Brain (organoid and tissue), 16 donors: ENCODE measurements at places on chromosomes 1 and 21. TPM values are rescaled to one million over a fixed set of nuclear protein-coding genes. Genes with fewer than 3 reads are reported as not detected.

DNA sequence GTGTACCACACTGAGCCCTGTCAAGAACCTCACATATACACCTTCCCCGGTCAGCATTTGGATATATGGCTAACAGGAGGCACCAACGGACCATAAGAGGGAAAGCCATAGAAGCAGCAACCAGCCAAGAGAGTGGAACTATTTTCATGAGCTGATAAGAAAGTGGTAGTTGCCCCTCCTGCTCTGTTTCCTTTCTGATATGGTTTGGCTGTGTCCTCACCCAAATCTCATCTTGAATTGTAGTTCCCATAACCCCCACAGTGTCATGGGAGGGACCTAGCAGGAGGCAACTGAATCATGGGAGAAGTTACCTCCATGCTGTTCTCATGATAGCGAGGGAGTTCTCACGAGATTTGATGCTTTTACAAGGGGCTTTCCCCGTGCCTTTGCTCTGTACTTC is 366.1 kb upstream of the DAB1 start:
- no peak for DNase-seq

DNA sequence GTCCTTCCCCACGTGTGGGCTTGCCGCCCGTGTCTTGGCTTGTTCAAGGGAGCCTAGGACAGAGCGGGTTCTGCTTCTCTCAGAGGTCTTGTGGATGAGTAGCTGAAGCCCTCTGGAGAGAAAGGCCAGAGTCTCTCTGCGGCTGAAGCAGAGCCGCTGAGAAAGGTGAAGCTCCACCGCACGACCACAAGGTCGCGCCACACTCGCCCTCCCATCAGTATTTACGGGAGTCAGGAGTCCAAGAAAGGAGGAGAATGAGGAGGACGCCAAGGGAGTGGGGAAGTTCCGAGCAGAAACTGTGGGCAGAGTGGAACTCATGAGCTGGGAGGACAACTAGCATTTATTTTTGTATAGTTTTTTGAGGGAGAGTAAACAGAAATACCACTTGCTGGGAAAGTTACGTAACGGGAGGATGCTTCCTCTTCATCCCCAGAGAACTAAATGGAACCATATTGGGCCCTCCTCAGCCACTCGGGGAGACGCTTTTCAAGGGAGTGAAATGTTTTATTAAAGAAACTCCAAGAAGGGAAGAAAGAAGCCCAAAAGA is 51.6 kb upstream of the HAO2 start:
- no peak for DNase-seq

GRCh38 chr1:68758666-68759209 is 261.9 kb upstream of the DEPDC1 start:
- no peak for DNase-seq

- DNase-seq = no peak
Observed at GRCh38 chr1:161200992-161201835, 953 bp upstream of the NDUFS2 start.

DNA sequence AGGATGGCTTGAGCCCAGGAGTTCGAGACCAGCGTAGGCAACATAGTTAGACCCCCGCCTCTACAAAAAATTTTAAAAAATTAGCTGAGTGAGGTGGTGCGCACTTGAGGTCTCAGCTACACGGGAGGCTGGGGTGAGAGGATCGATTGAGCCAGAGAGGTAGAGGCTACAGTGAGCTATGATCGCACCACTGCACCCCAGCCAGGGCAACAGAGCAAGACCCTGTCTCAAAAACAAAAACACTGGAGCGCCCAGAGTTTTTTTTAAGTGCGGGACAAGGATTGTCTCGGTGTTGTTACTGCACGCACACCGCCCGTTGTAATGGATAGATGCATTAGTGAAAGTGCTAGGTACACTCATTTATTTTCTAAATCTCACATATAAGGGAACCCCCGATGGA is 37.1 kb downstream of the PIK3CD start:
- no peak for DNase-seq

- DNase-seq = no peak
Observed at GRCh38 chr1:243758647-243759046, 91.4 kb downstream of the AKT3 start.

The IFNAR2 gene
- 8.8 TPM for polyA plus RNA-seq

The PSMD4 gene
- 266 TPM for polyA plus RNA-seq

The GBP3 gene
- 0.51 TPM for polyA plus RNA-seq

The CAPN9 gene
- polyA plus RNA-seq = 2.0 TPM
